ENCODE measurements at places on chromosomes 13 and 19. TPM values are rescaled to one million over a fixed set of nuclear protein-coding genes. Genes with fewer than 3 reads are reported as not detected.
A peak's percentile ranks its signal among the peaks of the same experiment; 100 is the strongest.

- peak; percentile 3 for DNase-seq
Measured at GRCh38 chr13:101755228-101755887, 302.9 kb downstream of the ITGBL1 start.

- no peak for DNase-seq
Measured at GRCh38 chr13:29507356-29507755, 88.1 kb downstream of the SLC7A1 start.

- no peak for DNase-seq
Measured at GRCh38 chr13:113561417-113562084, 23.0 kb upstream of the TFDP1 start.

CBARP gene
- total RNA-seq: 1.2 TPM

B3GNT8 gene
- 2.2 TPM for total RNA-seq

DNA sequence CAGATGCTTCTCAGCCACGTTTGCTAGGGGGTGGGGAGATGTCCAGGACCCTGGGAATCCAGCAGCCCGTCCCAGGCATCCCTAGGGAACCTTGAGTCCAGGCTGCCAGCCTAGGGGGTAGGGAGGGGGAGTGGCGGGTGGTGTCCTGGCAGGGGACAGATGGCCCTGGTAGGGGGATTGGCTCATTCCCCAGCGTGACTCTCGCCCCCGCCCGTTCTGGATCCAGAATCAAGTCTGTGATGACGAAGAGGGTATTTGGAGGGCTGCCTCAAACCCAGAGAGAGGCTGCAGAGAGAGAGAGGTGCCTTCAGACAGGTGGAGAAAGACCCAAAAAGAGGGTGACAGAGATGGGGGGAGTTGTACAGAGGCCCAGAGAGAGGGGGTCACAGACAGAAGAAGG lies 4.1 kb downstream of the SLC17A7 start:
- DNase-seq: no peak

DNA sequence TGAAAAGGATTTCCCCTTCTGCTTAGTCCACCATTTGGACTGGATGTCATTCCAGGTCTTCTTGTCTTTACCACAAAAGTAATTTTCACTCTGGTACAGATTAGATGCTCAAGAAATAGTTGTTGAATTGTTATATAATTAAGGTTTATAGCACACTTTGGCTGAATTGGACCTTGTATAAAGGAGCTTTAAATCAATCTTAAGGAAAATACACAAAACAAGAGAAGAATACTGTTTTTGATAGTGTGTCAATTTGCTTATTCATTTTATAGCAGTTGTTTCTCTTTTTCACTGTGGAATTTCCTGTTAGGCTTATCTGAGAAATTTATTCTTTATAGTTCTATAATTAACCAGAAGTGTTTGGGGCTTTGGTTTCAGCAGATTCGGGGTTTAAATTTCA lies 62.7 kb upstream of the TDRD3 start:
- no peak for DNase-seq

- DNase-seq: no peak
Measured at GRCh38 chr13:77513719-77514335, 21.7 kb upstream of the SCEL start.

DNA sequence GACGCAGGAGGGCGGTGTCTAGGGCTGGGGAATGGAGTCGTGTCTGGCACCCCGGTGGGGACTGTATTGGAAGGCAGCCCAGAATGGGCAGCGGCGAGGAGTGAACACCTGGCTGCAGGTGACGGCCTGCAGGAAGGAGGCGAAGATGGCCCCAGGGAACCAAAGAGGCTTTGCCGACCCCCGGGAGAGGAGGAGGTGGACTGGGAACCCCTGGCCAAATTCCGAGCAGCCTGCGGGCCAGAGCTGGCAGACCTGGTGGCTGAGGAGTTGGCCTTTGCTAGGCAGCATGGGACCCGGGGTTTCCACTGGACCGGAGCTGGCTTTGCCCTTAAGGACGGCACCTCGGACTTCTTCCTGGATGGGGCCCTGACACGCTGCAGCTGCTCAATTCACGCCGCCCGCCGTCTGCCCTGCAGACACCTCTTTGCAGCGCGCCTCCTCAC lies 25.9 kb downstream of the ZSWIM9 start:
- DNase-seq: no peak

DNA sequence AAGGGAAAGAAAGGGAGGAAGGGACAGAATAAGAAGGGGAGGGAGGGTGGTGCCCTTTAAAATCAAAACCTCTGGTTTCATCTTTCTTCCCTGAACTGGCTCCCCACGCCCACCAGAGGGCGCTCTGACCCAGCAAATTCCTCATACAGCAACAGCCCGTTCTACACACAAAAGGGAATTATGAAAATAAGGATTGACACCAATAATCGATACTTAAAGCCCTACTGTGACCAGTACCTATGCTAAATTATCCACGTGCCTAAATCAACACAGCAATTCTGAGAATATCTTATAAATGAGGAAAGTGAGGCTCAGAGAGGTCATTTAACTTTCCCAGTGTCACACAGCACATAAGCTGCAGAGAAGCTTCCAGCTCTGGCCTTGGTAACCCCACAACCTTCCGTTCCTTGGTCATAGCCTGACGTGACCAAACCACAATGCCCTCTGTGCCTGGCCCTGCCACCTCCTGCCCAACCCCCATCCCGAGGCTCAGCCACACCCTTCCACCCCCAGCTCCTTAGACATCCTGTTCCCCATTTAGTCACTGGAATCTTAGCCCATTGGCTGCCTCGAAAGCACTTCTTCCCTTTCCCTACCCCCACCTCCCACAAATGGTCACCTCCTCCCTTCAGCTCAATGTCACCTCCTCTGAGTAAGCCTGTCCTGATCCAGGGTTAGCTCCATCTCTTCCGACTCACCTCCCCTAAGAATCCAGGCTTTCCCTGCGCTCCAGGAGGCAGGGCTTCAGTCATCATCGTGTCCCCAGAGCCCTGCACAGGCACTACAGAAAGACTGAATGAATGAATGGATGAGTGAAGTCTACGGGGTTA lies 34.2 kb upstream of the PNMA8B start:
- peak; percentile 74 for DNase-seq

DNA sequence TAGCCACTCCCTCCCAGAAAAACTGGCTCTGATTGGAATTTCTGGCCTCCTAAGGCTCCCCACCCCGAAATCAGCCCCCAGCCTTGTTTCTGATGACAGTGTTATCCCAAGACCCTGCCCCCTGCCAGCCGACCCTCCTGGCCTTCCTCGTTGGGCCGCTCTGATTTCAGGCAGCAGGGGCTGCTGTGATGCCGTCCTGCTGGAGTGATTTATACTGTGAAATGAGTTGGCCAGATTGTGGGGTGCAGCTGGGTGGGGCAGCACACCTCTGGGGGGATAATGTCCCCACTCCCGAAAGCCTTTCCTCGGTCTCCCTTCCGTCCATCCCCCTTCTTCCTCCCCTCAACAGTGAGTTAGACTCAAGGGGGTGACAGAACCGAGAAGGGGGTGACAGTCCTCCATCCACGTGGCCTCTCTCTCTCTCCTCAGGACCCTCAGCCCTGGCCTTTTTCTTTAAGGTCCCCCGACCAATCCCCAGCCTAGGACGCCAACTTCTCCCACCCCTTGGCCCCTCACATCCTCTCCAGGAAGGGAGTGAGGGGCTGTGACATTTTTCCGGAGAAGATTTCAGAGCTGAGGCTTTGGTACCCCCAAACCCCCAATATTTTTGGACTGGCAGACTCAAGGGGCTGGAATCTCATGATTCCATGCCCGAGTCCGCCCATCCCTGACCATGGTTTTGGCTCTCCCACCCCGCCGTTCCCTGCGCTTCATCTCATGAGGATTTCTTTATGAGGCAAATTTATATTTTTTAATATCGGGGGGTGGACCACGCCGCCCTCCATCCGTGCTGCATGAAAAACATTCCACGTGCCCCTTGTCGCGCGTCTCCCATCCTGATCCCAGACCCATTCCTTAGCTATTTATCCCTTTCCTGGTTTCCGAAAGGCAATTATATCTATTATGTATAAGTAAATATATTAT lies 6.1 kb downstream of the FOSB start:
- DNase-seq: peak; percentile 43

- DNase-seq: no peak
Measured at GRCh38 chr13:113936166-113936965, 37.5 kb downstream of the C13orf46 start.

DZIP1 gene
- 1.1 TPM for total RNA-seq

ZNF709 gene
- total RNA-seq: 4.4 TPM

DNA sequence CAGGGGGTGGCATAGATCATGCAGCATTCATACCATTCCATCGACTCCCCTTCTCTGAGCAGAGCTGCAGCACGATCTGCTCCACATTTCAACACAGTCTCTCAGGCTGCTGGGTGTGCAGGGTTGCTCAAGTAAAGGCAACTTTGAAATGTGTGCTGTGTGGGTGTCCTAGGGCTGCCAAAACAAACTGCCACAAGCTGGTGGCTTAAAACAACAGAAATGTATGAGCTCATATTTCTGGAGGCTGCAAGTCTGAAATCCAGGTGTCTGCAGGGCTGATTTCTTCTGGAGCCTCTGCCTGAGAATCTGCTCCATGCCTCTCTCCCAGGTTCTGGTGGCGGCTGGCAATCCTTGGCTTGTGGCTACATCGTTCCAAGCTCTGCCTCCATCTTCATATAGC lies 63.7 kb upstream of the WDFY2 start:
- no peak for DNase-seq

DNA sequence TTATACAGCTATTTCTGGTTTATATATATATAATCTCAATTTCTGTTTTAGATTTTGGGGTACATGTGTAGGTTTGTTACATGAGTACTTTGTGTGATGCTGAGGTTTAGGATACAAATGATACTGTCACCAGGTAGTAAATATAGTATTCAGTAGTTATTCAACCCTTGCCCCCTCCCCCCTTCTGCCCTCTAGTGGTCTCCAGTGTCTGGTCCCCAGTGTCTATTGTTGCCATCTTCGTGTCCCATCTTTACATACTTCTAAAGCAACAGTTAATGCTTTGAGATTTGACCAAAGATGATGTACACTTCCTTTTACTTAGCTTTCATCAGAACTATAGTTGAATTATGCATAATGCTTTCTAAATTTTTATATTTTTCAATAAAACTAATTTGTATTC lies 1623.4 kb upstream of the PRR20A start:
- DNase-seq: no peak

GRCh38 chr13:39788102-39788501 lies 132.6 kb downstream of the COG6 start:
- DNase-seq: no peak

DNA sequence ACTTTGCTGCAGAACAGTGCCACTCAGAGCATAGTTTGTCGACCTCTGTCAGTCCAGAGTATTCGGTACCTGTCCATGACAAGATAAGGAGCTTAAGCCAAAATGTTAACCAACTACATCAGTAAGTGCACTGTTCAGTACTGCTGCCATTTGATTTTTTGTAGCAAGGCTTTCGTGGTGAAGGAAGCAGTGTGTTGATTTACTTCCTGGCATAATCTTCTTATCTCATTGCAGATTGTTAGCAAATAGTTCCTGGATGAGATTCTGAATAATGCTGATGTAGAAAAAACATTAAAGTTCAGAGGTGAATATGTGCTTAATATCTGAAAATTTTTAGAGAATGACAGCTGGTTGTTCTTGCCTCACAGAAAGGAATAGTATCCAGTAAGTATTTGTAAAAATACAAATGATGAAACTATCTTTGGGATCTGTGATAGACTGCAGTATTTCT lies 85.7 kb downstream of the LRRC63 start:
- peak; percentile 25 for DNase-seq

GRCh38 chr13:26259634-26260033 lies 5.7 kb downstream of the CDK8 start:
- no peak for DNase-seq

DNA sequence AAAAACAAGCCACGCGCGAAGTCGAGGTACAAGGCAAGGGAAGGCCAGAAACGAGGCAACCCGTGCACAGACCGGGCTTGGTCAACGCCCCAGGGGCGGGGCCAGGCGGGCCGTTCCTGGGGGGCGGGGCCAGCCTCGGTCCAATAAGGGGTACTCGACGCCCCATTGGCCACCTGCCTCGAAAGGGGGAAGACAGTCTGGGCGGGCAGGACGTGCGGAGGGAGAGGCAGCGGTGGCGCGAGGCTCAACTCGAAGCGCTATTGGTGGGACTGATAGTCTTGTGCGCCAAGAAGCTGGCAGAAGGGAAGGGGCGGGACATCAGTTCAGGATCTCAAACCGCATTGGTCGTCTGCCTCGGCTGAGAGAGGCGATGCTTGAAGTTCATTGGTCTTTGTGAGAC lies at the start of gene LYPD4:
LYPD4 (minus strand) TSS at position 83 of the 400 bp plus-strand sequence. CDS start 5,398 bp downstream, outside the sequence.
- no peak for DNase-seq

- DNase-seq: no peak
Measured at GRCh38 chr19:33445442-33446329, 72.2 kb downstream of the CEBPG start.

GRCh38 chr19:47267350-47267759 lies 7.3 kb upstream of the INAFM1 start:
- no peak for DNase-seq

- DNase-seq: no peak
Measured at GRCh38 chr13:51322826-51323225, 16.7 kb upstream of the SERPINE3 start.

- no peak for DNase-seq
Measured at GRCh38 chr13:97423300-97424045, 10.5 kb upstream of the RAP2A start.

GRCh38 chr13:80751854-80752253 lies 410.9 kb upstream of the SPRY2 start:
- DNase-seq: no peak

NTN5 gene
- not detected for total RNA-seq

ADPRHL1 gene
- total RNA-seq: 0.20 TPM

DNA sequence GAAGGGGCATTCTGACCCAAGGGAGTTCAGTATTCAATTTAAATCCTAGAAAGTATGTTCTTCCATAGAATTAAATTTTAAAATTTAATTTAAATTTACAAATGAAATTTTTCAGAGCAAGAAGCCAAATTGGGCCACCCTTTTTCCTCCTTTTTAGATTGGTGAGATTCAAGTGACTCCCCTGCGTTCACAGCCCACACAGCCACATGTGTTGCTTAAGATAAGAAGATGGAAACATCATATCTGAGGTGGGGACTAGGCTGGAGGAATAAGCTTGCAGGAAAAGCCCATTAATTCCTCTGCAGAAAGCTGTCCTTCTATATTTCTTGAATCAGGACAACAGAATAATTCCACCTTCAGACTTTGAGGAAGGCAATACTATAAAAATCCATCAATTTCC lies 392.7 kb upstream of the ZNF507 start:
- DNase-seq: no peak

DNA sequence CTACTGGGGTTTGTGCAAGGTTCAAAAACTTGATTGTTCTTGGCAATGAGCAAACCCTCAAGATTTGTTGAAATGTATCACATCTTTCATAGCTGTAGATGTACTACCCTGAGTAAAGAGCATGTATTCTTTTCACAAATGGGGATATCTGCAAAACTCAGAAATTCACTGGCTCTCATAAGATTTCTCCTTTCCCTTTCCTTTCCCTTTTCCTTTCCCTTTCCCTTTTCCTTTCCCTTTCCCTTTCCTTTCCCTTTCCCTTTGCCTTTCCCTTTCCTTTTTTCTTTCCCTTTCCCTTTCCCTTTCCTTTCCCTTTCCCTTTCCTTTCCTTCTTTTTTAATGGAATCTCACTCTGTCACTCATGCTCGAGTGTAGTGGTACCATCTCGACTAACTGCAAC lies 69.1 kb downstream of the FNDC3A start:
- no peak for DNase-seq

MAST1 gene
- total RNA-seq: 0.60 TPM

ZNF563 gene
- 1.5 TPM for total RNA-seq

Measured in lung microvascular endothelial cell (primary cell).